ENCODE measurements at places on chromosomes 5 and 9.
A peak's percentile ranks its signal among the peaks of the same experiment; 100 is the strongest.

GRCh38 chr5:2003206-2003605 lies 120.5 kb upstream of the IRX4 start:
- no peak for DNase-seq

DNA sequence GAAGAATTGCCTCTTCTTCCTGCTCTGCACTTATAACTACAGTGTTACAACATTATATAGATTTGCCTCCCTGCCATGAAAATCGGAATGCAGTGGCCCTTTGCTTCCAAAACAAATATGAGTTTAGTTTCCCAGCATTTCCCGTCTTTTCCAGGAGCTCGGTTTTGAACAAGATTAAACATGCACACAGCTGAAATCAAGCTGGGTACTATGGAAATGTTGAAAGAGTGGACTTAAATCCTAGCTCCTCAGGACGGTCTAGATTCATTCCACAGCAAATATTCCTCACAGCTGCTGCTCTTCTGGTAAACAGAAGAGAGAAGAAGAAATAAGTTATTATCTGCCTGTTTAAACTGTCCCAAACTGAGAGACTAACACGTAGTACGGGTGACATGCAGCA lies 161.4 kb downstream of the PIK3R1 start:
- DNase-seq = no peak

DNA sequence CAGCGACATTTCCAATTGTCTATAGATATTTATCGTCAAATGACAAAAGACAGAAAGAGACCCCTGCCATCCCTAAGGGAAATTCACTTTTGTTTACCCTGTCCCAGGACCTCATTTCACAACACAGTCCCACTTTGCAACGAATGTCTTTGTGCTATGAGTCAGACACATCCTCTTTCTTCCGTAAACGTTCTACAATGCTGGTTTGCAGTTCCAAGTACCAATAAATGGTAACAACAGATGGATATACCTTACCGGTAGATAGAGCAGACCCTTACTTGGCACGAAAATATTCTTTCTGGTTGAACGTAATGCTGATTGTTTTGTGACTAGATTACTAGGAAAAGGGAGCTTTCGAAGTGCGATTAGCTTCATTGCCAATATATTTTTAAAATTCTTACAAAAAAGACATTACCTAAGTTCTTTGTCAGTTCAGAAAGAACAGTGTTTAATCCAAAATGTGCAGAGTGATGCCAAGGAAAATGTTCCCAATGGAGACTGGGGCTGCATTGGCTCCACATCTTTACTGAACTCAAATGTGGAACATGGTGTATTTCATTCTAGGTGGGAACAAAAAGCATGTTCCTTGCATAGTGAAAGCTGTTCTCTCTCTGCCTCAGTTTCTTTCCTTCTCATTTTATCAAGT lies 202.5 kb upstream of the SLC27A6 start:
- peak; percentile 61 for DNase-seq

- no peak for DNase-seq
Observed at GRCh38 chr5:17802256-17802655, 168.0 kb downstream of the TAF11L14 start.

DNA sequence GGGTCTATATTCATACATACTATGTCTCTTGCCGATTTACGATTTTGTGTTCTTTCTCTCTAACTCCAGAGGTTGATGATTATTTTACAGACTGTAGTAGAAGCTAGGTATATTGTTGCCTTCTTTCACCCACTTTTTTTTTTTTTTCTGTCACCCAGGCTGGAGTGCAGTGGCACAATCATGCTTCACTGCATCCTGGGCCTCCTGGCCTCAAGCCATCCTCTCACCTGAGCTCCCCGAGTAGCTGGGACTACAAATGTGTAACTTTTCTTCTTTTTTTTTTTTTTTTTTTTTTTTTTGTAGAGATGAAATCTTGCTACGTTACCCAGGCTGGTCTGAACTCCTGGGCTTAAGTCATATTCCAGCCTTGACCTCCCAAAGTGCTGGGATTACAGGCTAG lies 96.2 kb downstream of the CHSY3 start:
- no peak for DNase-seq

- DNase-seq = no peak
Observed at GRCh38 chr5:132019337-132019736, 7.9 kb upstream of the ACSL6 start.

- no peak for DNase-seq
Observed at GRCh38 chr5:171647904-171648260, 137.7 kb upstream of the SMIM23 start.

DNA sequence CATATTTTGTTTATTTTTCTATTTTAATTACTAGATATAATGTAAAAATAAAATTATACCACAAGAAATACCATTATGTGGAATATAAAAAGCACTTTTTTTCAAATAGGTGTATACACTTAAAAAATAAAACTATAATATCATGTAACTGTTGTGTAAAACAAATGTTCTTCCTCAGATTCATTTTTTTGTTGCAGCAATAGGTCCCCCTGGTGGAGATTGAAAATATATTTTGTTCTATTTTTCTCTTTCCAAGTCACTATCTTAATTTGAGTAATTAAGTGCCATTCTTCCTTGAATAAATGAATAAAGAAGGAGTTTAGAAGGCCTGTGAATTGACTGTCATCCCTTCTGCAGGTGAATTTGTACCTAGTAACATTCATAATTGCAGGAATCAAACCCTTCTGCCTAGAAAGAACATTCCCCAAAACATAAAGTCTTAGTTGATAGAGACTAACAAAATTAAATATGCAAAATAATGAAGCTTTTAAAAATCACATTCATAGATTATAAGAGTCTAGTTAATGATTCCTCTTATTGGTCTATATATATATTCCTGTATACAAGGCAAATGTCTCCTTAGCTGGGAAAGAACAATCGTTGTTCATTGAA lies 23.4 kb downstream of the CETN3 start:
- DNase-seq = no peak

DNA sequence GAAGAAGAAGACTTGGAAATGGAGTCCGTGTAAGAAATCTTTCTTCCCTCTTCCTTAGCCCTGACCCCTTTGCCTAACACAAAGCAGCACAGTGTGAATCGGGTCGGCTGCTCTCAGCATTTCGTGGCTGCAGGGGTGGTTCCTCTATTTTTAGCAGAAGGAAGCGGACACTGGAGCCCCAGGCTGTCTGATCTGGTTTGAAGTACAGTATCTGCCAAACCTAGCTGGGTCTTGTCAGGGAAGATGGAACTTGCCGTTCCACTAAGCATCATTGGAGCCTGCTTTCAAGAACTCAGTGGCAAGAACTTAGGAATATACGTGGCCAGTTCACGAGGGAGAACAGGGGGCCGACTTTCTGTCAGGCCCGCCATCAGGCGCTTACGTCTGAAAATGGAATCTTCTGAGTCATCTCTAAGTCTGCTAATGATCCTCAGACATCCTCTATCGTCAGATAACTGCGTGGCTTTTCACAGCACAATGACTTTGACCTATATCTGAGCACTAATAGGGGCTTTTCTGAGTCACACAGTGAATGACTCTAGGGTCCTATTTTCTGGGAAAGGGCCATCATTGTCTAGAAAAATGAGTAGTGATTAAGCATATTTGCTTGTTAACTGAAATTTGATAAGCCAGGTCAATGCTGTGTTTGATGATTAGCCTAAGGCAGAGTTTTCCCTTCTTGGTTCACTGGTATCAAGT lies 43.3 kb upstream of the NCS1 start:
- DNase-seq = no peak

GRCh38 chr5:154511984-154512383 lies 34.0 kb upstream of the HAND1 start:
- no peak for DNase-seq

DNA sequence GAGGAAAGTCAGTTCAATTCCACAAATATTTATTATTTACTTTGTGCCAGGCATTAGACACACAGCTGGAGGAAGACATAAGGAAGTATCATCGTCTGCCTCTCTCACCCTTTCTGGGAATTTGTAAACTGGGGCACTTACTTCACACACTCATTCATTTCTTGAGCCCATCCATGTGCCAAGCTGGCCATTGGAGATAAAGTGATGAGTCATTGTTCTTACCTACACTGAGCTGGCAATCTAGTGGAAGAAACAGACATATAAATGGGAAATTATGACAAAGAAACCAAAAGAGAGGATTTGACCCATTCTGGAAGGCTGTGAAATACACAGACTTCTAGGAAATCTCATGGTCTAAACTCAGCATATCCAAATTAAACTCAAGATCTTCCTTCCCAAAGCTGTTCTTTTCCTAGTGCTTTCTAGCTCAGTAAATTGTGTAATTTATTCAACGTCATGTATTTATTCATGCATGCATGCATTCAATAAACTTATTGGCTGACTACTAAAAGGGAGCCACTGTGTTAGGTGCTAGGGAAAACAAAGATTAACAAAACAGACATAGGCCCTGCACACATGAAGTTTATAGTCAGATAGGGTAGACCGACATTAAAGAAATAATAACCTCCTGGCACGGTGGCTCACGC lies 65.3 kb downstream of the SH3RF2 start:
- no peak for DNase-seq

DNA sequence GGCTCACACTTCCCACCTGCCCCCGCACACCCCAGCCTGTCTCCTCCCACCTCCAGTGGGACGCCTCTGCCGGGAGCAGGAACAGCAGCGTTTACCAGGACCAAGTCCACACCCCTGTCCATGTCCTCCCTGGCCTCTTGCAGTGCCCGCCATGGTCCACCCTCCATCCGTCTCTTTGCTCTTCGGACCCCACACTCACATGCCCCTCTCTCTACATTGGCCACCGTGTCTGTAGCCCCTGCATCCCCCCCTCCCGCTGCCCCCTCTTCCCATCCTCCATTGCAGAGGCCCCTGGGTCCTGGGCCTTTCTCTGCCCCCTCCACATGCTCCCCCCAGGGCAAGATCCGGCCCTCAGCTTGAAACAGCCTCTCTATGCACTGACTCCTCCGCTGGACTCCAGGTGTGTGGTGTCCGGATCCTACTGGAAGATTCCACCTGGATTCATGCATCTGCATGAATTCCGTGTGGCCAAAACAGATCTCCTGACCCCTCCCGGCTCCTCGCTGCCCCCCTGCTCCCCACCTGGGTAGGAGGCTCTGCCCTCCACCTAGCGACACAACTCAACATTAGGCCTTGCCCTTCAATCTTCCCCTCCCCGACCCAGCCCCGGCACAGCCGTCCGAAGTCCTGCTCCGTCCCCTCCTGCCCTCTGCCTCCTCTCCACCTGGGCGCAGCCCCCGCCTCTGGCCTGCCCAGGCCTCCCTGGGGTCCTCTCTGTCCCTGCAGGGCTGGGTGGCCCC lies 168.5 kb downstream of the OLFM1 start:
- DNase-seq = no peak

GRCh38 chr5:110716247-110717245 lies 9.9 kb downstream of the TMEM232 start:
- no peak for DNase-seq

DNA sequence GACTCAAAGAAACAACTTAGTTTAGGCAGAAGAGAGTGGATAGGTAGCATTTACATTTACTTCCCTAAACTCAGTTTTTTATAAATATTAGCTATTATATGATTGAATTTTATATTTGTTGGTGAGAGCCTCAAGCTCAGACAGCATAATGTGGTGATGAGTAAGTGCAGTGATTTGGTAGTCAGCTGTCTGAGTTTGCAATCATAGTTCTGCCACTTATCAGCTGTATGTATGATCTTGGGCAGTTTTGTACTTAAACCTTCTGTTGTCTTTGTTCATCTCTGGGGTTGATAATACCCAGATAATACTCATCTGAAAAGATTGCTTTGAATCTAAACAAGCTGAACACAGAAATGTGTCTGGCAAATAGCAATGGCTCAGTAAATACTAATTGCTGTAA lies 108.8 kb downstream of the ANXA1 start:
- no peak for DNase-seq

DNA sequence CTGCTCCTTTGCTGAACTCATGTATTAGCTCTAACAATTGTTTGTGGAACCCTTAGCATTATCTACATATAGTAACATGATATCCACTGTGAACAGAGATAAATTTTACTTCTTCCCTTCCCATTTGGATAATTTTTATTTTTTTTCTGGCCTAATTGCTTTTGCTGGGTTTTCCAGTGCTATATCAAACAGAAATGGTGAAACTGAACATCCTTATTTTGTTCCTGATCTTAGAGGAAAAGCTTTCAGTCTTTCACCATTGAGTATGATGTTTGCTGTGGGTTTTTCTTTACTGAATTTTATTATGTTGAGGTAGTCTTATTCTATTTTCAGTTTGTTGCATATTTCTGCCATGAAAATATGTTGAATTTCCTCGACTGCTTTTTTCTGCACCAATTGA lies 44.8 kb upstream of the STARD4 start:
- DNase-seq = no peak
